ENCODE measurements at places on chromosomes 6 and 20. TPM values are rescaled to one million over a fixed set of nuclear protein-coding genes. Genes with fewer than 3 reads are reported as not detected.

The POPDC3 gene
- 29.1 TPM for polyA plus RNA-seq

The HAO1 gene
- not detected for polyA plus RNA-seq

The PDE7B gene
- polyA plus RNA-seq, result 17.4 TPM

The ACSS2 gene
- polyA plus RNA-seq, result 37.3 TPM

The PERP gene
- 40.5 TPM for polyA plus RNA-seq

The SDHAF4 gene
- polyA plus RNA-seq, result 8.3 TPM

The FOXC1 gene
- polyA plus RNA-seq, result 3.7 TPM

DNA sequence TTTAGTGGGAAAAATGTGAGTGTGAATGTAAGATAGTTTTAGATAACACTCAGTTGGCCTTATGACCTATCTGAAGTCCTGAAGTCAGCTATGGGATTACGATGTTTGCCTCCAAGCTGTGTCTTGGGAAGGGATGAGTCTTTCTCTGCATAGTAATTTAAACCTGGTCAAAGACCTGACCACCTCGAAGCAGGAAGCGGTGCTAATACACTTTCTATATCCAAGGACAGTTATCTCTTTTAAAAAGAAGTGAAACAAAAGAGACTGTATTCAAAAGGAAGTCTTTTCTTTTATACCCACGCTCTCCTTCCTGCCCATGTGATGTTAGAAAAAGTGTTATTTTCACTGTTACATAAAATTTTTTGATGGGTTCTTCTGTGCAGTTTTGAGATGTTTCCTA lies 94.9 kb downstream of the JARID2 start:
- no peak for DNase-seq

- peak; percentile 11 for DNase-seq
These were observed 46.8 kb upstream of the SLCO4A1 start for GRCh38 chr20:62595491-62595890.

- no peak for DNase-seq
These were observed 82.0 kb upstream of the EDN1 start for GRCh38 chr6:12208190-12208589.

GRCh38 chr6:57224769-57225515 lies 2.8 kb upstream of the RAB23 start:
- DNase-seq, result peak; percentile 36

- DNase-seq, result no peak
These were observed 442.3 kb downstream of the EPHA7 start for GRCh38 chr6:92977018-92977417.

- no peak for DNase-seq
These were observed 103.0 kb upstream of the FOXQ1 start for GRCh38 chr6:1208876-1209275.

DNA sequence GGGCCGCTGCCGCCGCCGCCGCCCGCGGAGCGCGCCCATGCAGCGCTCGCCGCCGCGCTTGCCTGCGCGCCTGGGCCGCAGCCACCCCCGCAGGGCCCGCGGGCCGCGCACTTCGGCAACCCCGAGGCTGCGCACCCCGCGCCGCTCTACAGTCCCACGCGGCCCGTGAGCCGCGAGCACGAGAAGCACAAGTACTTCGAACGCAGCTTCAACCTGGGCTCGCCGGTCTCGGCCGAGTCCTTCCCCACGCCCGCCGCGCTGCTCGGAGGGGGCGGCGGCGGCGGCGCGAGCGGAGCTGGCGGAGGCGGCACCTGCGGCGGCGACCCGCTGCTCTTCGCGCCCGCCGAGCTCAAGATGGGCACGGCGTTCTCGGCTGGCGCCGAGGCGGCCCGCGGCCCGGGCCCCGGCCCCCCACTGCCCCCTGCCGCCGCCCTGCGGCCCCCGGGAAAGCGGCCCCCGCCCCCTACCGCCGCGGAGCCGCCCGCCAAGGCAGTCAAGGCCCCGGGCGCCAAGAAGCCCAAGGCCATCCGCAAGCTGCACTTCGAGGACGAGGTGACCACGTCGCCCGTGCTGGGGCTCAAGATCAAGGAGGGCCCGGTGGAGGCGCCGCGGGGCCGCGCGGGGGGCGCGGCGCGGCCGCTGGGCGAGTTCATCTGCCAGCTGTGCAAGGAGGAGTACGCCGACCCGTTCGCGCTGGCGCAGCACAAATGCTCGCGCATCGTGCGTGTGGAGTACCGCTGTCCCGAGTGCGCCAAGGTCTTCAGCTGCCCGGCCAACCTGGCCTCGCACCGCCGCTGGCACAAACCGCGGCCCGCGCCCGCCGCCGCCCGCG lies 730 bp downstream of the INSM1 start:
- DNase-seq, result no peak

DNA sequence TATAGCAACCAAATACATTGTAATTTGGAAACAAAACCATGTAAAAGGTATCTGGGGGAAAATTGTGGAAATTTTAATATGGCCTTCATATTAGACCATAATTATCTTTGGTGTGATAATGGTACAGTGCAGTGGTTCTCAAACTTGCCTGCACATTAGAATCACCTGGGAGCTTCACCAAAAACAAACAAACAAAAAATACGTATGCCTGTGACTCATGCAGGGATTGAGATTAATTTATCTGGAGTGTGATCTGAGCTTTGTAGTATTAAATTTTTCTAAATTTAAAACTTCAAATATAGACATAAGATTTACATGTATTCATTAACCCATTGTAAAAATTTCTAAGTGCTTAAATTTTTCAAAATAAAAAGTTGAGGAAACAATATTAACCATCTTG lies 31.5 kb downstream of the ARHGAP18 start:
- DNase-seq, result no peak

GRCh38 chr20:54468082-54468481 lies 7.3 kb upstream of the DOK5 start:
- no peak for DNase-seq

- no peak for DNase-seq
These were observed 109.7 kb downstream of the CDK19 start for GRCh38 chr6:110705543-110705942.

GRCh38 chr20:19615629-19616028 lies 142.4 kb upstream of the RIN2 start:
- no peak for DNase-seq

- no peak for DNase-seq
These were observed 61.5 kb upstream of the FNDC1 start for GRCh38 chr6:159107451-159108260.

- no peak for DNase-seq
These were observed 78.0 kb upstream of the NHSL1 start for GRCh38 chr6:138577151-138577915.

DNA sequence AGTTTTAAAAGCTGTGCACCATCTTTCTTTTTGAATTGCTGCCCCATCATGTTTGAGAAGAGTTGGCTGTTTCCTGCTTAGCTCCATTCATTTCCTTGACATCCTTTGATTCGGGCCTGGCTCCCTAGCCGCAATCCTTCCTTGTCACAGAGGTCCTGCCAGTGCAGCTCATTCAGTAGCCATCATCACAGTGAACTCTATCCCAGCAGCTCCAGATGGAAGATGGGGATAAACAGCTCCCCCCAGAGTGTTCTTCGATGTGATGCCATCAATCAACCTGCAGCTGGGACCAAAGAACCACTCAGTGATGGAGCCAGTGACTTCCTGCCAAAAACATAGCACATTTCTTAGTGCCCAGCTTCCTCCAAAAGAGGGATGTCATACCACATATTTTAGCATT lies 158.8 kb downstream of the FRK start:
- no peak for DNase-seq

- no peak for DNase-seq
These were observed 1.7 kb downstream of the ADRM1 start for GRCh38 chr20:62304331-62305148.

DNA sequence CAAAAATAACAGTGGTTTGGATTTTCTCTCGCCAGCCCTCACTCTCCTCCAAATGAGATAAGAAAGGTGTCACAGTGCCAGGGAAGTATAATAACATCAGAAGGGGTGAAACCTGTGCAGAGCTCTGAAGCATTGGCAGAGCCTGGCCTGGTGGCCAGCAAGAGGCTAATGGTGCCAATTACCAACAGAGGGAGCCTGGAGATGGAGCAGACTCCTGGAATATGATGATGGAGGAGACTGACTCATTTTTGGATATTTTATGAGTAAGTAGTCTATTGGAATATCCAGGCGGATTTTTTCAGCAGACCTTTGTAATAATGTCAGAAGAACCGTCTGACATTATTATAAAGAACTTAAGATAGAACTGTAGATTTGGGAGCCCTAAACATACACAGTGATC lies 442.6 kb upstream of the MARCKS start:
- peak; percentile 36 for DNase-seq

- no peak for DNase-seq
These were observed 282.6 kb upstream of the EYS start for GRCh38 chr6:65989676-65990075.

- DNase-seq, result peak; percentile 15
These were observed 158.4 kb upstream of the SIM1 start for GRCh38 chr6:100622907-100623692.

All from AG04450 (cell line).